Endothelial cell (in vitro differentiated cells): ENCODE measurements at places on chromosomes 12 and 14. TPM values are rescaled to one million over a fixed set of nuclear protein-coding genes. Genes with fewer than 3 reads are reported as not detected.

- H3K27ac ChIP-seq = no peak overlapping the region
- peaks cover 78% of the 10 kb centered on the region for H3K4me1 ChIP-seq
- no peak overlapping the region for H3K4me3 ChIP-seq
- H3K27me3 ChIP-seq = peaks cover 10% of the 10 kb centered on the region
- peaks cover 31% of the 10 kb centered on the region for H3K36me3 ChIP-seq
Measured at GRCh38 chr12:11793921-11794710, 144.6 kb downstream of the ETV6 start.

- H3K27me3 ChIP-seq = peaks cover under 1% of the 10 kb centered on the region
- no peak overlapping the region for H3K27ac ChIP-seq
- no peak for DNase-seq
- no peaks in the 10 kb centered on the region for H3K36me3 ChIP-seq
- no peak overlapping the region for H3K4me3 ChIP-seq
Measured at GRCh38 chr14:80940146-80940545, 1.4 kb downstream of the CEP128 start.

CYP27B1 gene
- total RNA-seq = 1.4 TPM

LMNTD1 gene
- total RNA-seq = not detected

DNA sequence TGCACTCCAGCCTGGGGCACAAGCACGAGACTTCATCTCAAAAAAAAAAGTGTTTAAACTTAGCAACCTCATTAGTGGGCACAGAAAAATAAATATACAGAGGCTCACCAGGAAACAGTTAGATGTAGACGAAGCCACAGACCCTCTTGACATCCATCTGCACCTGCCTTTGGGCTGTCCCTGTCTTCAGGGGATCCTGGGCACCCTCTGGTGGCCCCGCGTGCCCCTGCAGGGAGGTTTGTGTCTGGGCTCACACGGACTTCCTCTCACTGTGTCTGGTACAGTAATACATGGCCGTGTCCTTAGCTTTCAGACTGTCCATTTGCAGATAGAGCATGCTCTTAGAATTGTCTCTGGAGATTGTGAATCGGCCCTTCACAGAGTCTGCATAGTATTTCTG is 916.5 kb downstream of the TMEM121 start:
- peaks cover 20% of the 10 kb centered on the region for H3K36me3 ChIP-seq
- no peak overlapping the region for H3K27ac ChIP-seq
- H3K27me3 ChIP-seq = no peaks in the 10 kb centered on the region
- no peaks in the 10 kb centered on the region for H3K4me1 ChIP-seq
- no peak for DNase-seq
- H3K4me3 ChIP-seq = no peak overlapping the region

DNA sequence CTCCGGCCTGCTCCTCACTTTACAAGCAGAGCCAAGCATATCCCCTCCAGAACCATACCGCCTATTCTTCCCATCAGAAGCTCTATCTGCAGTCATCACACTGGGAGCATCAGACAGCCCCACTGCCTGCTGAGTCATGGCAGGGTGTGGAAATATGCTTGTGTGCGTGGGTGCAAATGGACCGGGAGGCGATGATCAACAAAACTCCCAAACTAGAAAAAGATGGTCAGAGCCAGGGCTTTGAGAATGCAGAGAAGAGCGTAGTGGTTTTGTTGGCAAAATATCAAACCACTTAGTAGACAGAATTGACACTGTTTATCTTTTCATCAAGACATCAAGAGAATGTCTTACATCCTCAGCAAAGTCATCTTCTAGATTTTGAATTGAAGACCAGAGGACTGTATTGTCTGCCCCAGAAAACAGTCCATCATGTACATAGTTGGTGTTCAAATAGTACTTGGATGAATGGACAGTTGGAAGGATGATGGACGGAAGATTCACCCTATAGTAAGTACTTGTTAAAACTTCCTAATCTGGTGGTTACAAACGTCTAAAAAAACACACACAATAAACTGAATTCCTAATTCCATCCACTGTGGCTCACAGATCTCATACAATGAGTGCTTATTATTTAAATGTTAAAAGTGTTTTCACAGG is 54.9 kb downstream of the VWF start:
- no peak for DNase-seq
- H3K4me1 ChIP-seq = peaks cover 22% of the 10 kb centered on the region
- no peaks in the 10 kb centered on the region for H3K36me3 ChIP-seq
- no peak overlapping the region for H3K27ac ChIP-seq

DNA sequence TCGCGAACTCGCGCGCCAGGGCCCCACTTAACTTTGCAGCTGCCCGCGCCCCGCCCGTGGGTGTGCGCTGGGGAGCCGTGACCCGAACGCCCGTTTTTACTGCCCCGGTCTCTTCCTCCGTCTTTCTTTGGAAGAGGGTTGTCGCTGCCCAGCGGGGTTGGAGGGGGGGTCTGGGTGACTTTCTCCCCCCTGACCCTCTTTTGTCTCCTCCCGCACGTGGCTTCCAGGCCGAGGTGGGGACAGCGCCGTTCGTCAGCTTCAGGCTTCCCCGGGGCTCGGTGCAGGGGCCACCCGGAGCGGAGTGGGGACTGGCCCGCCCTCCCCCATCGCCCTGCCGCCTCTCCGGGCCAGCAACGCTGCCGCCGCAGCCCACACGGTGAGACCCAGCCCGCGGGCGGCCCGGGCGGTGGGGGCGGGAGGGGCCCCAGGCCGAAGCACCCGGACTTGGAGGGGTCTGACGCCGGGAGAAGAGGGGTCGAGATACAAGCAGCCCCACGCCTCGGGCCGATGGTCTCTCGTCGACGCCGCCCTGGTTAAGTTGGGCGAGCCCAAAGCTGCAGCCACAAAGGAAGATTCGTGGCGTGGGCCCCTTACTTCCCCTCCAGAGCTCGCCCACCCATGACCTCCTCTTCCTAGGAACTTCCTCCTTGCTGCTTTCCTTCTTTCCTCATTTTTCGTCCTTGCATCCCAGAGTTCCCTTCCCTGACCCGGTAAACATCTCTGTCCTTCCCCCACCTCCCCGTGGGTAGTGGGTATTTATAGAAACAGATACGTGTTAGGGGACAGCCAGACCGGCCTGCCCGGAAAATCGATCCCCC is 1.2 kb downstream of the DYRK2 start:
- peaks cover 21% of the 10 kb centered on the region for H3K36me3 ChIP-seq
- H3K4me3 ChIP-seq = peak overlapping the region; percentile 99
- H3K27ac ChIP-seq = peak overlapping the region; percentile 86
- peaks cover 33% of the 10 kb centered on the region for H3K27me3 ChIP-seq
- DNase-seq = peak; percentile 38
- peaks cover 46% of the 10 kb centered on the region for H3K4me1 ChIP-seq

MTRFR gene
- total RNA-seq = 11.6 TPM

- peak; percentile 89 for DNase-seq
- H3K27me3 ChIP-seq = peaks cover 6% of the 10 kb centered on the region
- H3K4me1 ChIP-seq = peaks cover 15% of the 10 kb centered on the region
- no peak overlapping the region for H3K27ac ChIP-seq
- H3K36me3 ChIP-seq = no peaks in the 10 kb centered on the region
- no peak overlapping the region for H3K4me3 ChIP-seq
Measured at GRCh38 chr14:76352639-76353281, 23.2 kb upstream of the ESRRB start.
